DMS79 treated with DMSO at 0.1 percent for 48 hours (cell line): ENCODE measurements at places on chromosomes 2 and 18.

DNA sequence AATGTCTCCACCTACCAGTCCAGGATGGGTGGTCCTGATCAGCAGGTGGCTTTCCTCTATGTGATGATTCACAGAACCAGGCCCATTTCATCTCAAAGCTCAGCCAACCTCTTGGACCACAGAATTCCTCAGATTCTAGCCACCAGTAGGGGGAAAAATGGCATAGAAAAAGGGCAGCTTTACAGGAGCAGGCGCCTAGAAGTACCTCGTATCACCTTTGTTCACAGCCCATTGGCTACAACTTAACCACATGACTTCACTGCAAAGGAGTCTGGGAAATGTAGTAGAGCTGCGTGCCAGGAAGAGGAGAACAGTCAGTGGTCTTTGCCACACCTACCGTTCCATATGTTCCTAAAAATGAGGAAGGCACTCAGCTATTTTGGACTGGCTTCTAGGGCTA, 62.8 kb upstream of the DTNA start:
- no peak for DNase-seq

- no peak for DNase-seq
Measured at GRCh38 chr2:238710032-238710735, 137.7 kb upstream of the TWIST2 start.

GRCh38 chr2:24721470-24721869, 71.7 kb downstream of the PTRHD1 start:
- DNase-seq = peak; percentile 17

DNA sequence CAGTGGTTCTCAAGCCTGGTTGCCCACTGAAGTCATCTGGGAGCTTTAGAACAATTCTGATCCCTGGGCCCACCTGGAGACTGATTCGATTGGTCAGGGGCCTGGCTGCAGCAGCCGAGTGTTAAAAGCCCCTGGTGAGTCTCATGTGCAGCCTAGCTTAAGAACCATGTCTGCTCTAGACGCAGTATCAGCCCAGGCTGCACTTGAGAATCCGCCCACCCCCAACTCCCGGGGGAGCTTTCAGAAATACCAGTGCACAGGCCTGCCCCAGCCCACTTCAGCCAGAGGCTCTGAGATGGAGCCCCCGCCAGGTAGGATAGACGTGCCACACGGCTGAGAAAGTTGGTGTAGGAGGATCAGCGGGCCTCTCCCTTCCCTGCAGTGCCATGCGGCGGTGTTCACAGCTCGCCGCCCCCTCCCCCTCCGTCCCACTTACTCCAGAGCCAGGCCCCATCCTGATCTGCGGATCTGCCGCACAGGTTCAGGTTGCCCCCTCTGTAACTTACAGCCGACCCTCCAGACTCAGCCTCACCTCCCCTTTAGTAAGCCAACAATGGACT, 209.0 kb upstream of the RAB12 start:
- no peak for DNase-seq

DNA sequence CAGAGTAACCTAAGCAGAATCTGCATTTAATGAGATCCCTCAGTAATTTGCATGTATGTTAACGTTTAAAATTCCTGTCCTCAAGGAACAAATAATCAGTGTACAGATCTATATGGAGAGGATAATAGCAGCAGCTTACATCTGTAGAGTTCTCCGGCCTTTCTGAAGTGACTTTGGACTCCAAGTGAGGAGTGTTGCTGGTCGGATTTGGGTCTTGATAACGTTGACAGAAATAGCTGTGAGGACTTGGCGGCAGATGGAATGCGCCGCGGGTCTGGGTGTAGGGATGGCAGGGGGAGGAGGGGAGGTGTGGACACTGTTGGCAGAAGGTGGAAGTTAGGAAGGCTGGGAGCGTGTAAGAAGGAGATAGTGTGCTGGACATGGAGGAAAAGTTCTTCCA, 170.9 kb upstream of the GATA6 start:
- no peak for DNase-seq

DNA sequence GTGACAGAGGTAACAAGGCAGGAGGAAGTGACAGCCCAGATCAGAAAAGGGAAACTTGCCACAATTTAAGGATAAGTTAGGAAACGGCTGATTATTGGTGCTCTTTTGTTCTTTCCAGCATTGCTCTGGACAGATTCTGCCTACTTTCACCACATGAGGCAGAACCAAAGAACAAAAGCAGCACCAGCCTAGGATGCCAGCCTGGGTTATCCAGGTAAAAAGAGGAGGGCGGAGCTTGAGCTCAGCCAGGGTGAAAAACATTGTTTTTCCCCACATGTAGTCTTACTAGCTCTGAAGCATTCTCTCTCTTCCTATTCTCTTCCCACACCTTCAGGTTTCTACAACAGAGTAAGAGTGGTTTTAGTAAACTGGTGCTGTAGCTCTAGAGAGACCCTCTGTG, 300.5 kb downstream of the TMX3 start:
- DNase-seq = no peak

DNA sequence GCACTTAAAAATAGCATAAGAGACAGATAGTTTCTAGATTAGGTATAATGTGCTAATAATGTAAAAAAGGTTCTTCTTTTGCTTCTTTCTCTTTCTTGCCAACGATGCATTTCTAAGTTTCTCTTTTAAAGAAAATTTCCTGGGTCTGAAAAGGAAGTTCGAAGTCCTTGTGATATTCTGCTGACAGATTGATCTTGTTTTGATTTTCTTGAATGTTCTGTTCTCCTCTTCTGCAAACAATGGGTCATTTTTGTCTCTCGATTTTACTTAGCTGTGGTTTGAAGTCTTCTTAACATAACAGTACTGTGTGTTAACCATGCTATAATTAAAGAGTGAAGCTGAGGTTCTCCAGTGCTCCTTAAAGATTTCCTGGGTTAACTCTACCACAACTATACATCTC, 61.1 kb upstream of the ACYP2 start:
- no peak for DNase-seq

- no peak for DNase-seq
Measured at GRCh38 chr2:55010915-55011314, 39.3 kb downstream of the RTN4 start.

DNA sequence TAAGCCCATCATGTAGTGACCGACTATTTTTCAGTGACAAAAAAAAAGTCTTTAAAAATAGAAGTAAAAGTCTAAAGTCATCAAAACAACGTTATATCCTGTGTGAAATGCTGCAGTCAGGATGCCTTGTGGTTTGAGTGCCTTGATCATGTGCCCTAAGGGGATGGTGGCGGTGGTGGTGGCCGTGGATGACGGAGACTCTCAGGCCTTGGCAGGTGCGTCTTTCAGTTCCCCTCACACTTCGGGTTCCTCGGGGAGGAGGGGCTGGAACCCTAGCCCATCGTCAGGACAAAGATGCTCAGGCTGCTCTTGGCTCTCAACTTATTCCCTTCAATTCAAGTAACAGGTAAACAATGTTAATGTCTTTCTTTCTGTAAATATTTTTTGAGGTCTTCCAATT, at the start of gene CD28:
Gene CD28 (plus strand): TSS at position 237 of the 400 bp plus-strand sequence. CDS start 58 bp downstream, at position 295.
- no peak for DNase-seq

GRCh38 chr18:42187611-42188380, 232.8 kb downstream of the PIK3C3 start:
- no peak for DNase-seq

DNA sequence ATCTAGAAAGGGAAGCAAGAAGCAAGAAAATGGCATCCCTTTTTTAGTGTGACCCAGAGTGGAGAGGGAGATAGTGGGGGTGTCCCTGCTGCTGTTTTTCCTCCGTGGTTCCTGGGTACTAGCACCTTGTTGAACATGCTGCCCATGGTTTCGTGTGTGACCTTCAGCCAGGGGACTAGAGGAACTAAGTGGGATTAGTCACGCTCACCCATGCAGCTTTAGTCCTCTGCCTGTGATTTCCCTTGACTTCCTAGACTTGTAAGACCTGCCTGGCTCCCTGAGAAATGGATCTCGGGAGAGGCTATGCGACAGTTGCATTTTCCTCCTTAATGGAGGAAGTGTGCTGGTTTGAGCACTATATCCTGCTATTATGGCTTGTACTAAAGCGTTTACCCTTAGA, 471.4 kb downstream of the DCDC2C start:
- DNase-seq = no peak

- DNase-seq = peak; percentile 91
Measured at GRCh38 chr2:29130295-29130694, 15.1 kb downstream of the CLIP4 start.

DNA sequence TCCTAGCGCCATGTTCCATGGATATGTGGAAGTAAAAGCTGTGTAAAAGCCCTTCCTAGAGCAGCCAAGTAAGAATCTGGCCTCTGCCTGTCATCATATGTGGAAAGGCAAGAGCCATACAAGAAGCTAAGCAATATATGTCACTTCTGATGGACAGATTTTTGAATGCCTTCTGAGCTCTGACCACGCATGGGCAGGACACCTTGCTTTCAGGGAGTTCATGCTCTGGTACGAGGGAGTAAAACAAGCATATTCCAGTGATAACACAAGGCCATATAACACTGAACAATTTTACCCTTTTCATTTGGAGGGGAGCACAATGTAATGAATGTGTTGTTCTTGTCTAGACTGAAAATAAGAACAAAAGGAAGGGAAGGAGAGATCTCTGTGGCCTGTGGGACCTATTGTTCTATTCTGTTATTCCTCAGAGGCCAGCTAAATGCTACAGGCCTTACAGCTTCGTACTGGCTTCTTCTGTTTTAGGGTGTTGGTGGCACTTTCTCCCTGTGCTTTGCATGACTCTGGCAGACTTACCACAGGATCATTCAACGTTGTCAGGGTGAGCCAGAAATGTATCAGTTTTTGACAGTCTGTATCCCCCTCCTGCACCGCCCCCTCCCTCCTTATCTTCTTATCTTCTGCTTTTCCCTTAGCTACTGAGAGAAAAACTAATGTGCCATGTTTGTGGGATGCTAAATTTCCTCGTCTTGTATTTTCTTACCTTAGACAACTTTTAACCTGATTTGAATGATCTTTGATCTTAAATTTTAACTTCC, 99.5 kb downstream of the MAP4K4 start:
- no peak for DNase-seq

- no peak for DNase-seq
Measured at GRCh38 chr2:226994775-226995174, 158.9 kb downstream of the RHBDD1 start.

- no peak for DNase-seq
Measured at GRCh38 chr2:196963043-196963442, 36.5 kb upstream of the PGAP1 start.

DNA sequence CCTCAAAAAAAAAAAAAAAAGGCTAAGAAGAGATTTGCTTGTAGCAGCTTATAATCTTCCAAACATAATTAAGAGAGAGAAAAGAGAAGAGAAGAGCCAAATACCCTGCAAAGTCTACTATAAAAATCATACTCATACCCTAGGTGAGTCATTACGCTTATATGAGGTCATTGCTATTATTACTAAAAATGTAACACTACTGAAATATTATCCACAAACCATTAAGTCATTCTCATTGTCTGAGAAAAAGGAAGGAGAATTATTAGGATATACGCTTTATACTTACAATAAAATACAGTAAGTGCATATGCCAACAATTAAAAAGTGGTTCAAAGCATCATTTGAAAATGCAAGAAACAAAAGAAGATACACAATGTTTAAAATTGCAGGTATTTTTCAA, 66.5 kb downstream of the COLEC12 start:
- DNase-seq = no peak

GRCh38 chr2:104332731-104333130, 521.2 kb upstream of the POU3F3 start:
- no peak for DNase-seq

GRCh38 chr2:3460156-3460555, 59.2 kb downstream of the ADI1 start:
- DNase-seq = no peak

GRCh38 chr2:236576087-236576486, 6.5 kb downstream of the ACKR3 start:
- DNase-seq = no peak
